ENCODE measurements at places on chromosomes 4 and X.

DNA sequence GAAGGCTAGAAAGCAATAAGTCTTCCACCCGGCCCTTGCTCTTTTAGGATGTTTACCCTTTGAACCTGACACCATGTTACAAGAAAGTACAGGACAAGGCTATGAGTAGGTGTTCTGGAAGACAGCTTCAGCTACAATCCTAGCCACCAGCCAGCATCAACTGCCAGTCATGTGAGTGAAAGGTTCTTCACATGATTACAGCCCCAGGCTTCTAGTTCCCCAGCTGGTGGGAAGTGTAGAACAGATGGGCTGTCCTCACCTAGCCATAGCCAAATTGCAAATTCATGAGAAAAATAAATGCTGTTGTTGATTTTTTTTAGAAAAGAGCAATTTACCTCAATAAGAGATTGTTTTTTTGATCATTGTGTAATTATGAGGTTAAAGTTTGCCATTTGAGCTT lies 60.8 kb downstream of the GRXCR1 start:
- no peak for DNase-seq

- DNase-seq, result no peak
These were observed 348.1 kb downstream of the ARHGAP10 start for GRCh38 chr4:148079961-148080360.

GRCh38 chr4:44319129-44319528 lies 129.5 kb downstream of the KCTD8 start:
- peak; percentile 7 for DNase-seq

- DNase-seq, result no peak
These were observed 199.7 kb downstream of the NLGN4X start for GRCh38 chrX:6029014-6029413.

DNA sequence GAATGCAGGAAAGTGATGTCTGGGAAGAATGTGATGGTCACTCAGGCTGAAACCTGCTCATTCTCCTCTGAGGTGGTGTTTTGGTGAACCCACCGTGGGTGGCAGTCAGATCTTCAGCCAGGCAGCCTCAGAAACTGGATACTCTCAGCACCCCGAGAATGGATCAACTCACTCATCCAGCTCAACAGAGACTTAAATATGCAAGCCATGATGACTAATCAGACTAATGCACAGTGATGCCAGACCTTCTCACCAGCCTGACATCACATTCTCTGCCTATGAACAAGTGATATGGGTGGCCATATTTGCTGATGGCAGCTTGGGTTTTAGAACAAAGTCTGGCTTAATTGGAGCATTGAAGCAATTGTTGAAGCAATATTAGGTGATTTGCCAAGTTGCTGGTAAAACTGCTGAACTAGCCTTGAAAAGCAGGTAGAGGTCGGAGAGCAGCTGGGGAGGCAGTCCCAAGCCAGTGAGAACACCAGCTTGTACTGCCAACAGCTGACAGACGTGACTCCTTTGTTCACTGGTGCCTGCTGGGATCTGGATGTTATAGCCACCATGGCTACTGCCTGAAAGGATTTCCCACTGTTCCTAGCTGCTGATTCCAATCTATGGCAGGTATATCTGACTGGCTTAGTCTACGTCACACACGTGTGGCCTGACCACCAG lies 608.1 kb downstream of the MID1IP1 start:
- DNase-seq, result no peak

DNA sequence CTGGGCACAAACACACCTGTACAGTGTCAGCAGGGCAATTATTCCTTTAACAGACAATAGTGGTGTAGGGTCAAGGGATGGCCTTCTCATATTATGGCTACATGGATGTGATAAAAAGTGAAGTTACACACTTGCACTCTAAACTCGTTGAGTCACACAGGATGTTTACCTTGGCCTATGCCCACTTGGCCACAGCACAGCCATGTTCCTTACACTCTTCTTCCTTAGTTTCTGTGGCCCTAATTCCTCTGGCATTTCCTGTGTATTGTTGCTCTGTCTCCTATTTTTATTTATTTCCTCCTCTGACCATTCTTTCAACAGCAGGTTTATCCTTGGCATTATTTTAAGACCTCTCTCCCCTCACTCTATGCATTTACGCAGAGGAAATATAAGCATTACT lies 86.8 kb upstream of the NPFFR2 start:
- DNase-seq, result no peak
